ENCODE measurements at places on chromosomes 5 and 9.

DNA sequence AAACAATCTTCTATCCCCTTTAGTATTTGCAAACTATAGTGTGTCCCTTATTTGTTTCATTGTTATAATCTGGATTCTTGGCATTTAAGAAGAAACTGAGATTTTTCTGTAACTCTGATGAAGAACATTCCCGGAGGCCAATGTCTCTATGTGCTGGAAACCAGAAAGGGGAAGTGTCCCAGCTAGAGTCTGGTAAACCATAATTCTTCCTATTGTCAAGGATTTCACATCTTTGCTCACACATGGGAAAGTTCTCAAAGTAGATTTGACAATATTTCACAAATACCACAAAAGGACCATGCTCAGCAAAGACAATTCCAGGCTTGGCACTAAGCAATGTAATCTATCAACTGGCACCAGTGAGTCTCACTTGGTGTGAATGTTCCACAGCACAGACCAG is 146.8 kb downstream of the MUSK start:
- no peak for DNase-seq

DNA sequence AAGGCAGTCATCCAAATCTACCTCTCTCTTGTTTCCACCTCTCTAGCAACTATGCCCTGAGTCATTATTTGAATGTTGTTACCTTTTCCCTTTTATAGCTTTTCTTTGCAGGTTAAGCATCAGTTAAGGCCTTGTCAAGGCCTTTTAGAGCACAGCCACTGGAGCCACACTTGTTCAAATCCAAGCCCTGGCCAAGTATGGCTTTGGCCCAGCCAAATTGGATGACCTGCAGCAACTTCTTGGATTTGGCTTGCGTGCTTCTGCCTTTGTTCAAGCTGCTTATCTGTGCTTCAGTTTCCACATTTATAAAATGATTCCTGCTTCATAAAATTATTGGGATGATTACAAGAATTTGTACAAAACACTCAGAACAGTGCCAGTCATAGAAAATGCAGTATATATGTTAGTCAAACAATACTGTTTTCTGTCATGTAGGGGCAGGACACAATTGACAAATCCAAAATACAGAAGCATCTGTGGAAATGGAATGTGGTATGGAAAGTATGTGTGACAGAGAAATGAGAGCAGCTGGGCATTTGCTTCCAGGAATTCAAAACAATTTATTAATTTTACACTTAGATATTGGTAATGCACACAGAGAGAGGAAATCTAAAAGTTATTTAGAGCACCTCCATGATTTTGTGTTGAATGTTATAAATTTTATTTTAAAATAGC is 17.9 kb upstream of the RLN1 start:
- no peak for DNase-seq

GRCh38 chr9:110443866-110444220 is 106.2 kb upstream of the TXNDC8 start:
- DNase-seq, result no peak

- no peak for DNase-seq
Observed at GRCh38 chr9:80871596-80871995, 817.8 kb downstream of the TLE1 start.

DNA sequence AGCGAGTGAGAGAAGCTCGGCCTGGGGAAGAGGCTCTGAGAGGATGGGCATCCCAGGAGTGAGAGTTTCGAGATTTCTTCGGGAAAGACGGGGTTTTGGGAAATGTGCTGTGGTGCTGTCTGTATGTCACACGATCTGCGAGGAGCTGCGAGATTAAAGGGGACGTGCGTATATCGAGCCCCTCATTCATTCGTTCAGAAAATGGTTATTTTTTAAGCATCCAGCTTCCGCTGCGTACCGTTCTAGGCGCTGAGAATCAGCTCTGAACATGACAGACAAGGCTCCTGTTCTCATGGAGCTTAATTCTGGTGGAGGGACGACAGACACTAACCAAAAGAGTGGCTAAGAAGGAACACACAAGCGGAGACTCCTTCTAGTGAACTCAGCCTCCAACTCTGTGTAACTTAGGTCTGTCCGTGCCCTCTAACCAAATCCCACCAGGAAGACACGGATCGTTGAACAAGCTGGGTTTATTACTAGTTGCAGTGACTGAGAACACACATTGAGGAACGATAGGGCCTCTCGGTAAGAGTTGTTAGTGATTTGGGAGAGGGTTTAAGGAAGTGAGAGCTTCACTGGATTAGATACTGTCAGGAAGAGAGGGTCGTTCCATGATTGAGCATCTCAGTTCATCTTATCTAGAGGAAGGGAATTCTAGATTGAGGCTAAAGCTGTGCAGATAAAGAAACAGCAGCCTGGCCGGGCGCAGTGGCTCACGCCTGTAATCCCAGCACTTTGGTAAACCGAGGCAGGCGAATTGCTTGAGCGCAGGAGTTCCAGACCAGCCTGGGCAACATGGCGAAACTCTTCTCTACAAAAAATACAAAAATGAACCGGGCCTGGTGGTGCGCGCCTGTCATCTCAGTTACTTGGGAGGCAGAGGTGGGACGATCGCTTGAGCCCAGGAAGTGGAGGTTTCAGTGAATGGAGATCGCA is 1.0 kb upstream of the FBXW11 start:
- peak; percentile 14 for DNase-seq

DNA sequence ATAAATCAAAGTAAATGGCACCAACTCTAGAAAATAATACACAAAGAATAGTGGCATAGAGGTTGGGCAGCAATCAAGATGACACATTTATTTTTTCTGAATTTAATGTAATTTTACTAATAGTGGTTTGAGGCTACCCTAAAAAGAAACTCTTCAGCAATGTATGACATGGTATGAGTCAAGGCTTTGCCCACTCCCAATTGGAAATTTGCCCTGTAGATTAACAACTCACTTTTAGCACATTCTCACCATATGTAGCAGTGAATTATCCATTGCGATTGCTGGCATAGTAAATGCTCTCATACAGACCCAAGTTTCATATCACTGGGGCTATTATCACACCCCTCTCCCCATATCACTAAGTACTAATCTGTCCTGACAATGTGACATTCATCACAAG is 832.1 kb upstream of the ZNF608 start:
- no peak for DNase-seq

GRCh38 chr5:52554293-52554692 is 233.4 kb upstream of the ITGA1 start:
- DNase-seq, result peak; percentile 91

GRCh38 chr5:123875561-123876275 is 363.7 kb downstream of the CSNK1G3 start:
- DNase-seq, result no peak

DNA sequence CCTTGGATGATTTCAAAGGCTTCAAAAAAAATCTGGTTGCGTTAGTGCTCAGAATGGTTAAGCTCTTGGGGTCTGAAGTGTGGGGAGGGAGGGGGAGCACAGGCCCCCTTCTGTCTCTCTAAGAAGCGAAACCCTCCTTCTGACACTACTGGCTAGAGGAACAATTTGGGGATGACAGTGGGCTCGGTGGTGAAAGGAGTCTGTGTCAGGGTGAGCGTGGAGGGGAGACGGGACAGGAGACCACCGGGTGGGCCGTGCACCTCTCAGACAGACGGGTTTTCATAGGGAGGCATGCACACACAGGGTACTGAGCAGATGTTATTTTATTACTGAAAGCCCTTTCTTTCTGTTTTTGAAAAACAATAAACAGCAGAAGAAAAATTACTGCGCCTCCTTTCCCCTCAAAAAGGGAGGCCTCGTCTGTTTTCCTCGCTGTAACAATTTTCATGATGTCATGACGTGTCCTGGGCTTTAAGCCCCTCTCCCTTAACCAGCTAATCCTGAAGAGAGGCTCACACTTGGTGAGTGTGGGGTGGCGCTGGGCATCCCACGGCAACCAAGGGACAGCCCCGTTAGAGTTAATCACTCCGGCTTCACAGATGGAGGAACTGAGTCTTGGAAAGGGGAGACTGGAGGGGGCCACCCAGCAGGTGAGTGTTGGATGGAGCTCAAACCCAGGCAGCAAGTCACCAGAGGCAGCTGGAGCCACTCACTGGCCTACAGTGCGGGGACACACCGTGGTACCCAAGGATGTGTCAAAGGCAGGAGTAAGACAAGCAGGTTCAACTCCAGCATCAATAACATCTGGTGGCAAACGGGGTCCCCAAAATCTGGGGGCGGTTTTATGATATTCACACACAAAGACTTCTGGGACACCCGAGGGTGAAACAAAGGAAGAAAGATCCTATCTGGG is 53.4 kb downstream of the PTCH1 start:
- no peak for DNase-seq

- no peak for DNase-seq
Observed at GRCh38 chr5:175920231-175920811, 47.8 kb downstream of the THOC3 start.

DNA sequence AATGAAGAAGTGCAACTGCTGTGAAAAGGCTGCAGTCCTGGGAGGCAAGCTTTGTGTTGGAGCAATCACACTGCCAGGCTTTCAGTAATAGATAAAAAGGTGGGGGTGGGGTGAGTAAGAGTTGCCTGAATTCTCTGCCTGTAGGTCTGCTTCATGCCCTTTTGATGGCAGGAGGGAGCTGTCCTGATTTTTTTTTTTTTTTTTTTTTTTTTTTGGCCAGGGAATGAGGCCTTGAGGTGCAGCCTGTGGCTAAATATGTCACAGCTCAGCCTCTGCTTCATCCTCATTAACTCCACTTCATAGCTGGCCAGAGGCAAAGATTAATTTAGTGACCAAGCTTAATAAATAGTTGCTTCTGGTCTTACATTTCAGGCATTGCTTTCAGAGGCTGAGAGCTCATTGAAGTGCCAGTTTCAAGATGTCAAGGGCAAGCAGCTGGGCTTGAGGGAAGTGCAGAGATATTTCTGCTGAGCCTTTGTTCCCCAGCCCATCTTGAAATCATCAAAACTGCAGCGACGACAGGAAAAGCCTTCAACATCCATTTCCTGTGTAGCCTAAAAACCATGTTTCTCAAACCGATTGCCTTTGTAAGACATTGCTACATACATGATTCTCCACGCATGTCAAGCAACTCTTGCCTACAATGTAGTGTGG is 134.7 kb downstream of the MACIR start:
- DNase-seq, result peak; percentile 37

GRCh38 chr5:59598547-59598874 is 295.0 kb downstream of the PDE4D start:
- DNase-seq, result no peak

DNA sequence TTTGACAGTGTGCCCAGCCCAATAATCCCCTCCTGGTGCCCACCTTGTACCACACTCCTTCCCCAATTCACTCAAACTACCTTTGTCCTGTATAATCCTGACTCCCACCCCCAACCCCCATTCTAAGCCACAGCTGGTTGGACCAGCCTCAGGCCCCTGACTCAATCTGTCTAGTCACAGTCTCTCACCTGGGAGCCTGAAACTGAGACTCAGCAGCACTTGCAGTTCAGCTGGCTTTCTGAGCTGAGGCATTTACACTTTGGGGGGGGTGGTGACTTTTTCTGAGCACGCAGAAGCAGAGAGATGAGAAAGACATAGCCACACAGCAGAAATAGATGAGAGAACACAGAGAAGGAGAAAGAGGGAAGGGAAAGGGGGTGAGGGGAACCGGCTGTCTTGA is 247.3 kb downstream of the MAN2A1 start:
- no peak for DNase-seq
